M059J (cell line): ENCODE measurements at places on chromosomes 2 and 18.

- no peak for DNase-seq
Measured at GRCh38 chr2:150946831-150947230, 314.8 kb downstream of the RBM43 start.

DNA sequence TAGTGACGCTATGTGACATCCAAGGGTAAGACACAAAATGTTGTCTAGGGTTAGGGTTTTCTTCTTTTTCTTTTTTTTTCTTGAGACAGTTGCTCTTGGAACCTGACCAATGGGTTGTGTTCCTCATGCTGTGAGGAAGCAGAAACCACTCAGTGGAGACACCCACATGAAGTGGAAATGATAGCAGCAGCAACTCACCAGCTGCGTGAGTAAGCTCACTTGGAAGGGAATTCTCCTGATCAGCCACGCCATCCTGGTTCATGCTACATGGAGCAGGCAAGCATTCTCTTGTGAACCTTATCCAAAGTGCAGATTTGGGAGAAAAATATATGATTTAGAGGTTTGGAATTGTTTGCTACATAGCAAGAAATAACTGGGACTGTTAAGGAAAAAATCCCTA, 863.7 kb downstream of the EPHA4 start:
- DNase-seq, result no peak

GRCh38 chr18:78430131-78430758, 549.4 kb upstream of the SALL3 start:
- DNase-seq, result no peak

GRCh38 chr18:35736696-35737095, 155.2 kb downstream of the GALNT1 start:
- DNase-seq, result no peak

- no peak for DNase-seq
Measured at GRCh38 chr2:136072621-136073020, 45.3 kb downstream of the CXCR4 start.
